ENCODE measurements at places on chromosomes 13 and 19.

GRCh38 chr19:46834121-46834520, 16.5 kb downstream of the AP2S1 start:
- no peak for DNase-seq

DNA sequence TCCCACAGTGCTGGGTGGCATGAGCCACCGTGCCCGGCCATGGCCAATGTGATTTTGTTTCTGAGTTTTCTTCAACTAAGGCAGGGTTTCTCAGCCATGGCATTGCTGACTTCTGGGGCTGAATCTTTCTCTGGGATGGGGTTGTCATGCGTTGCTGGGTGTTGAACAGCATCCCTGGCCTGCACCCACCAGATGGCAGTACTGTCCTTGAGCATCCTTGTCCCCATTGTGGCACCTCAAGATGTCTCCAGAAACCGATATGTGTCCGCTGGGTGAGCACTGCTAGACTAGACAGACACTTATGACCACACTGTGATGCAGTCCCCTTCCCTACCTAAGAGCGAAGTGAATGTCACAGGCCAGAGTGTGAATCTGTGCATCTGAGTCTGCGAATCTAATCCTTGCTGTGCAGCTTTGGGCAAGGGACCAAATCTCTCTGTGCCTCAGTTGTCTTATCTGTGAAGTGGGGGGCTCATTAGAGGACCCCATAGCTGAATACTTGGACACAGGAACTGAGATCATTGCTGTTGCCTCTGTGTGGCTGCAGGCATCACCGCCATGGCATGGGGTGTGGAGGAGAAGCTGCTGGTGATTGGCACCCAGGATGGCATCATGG, 50.3 kb upstream of the SIN3B start:
- peak; percentile 12 for DNase-seq

DNA sequence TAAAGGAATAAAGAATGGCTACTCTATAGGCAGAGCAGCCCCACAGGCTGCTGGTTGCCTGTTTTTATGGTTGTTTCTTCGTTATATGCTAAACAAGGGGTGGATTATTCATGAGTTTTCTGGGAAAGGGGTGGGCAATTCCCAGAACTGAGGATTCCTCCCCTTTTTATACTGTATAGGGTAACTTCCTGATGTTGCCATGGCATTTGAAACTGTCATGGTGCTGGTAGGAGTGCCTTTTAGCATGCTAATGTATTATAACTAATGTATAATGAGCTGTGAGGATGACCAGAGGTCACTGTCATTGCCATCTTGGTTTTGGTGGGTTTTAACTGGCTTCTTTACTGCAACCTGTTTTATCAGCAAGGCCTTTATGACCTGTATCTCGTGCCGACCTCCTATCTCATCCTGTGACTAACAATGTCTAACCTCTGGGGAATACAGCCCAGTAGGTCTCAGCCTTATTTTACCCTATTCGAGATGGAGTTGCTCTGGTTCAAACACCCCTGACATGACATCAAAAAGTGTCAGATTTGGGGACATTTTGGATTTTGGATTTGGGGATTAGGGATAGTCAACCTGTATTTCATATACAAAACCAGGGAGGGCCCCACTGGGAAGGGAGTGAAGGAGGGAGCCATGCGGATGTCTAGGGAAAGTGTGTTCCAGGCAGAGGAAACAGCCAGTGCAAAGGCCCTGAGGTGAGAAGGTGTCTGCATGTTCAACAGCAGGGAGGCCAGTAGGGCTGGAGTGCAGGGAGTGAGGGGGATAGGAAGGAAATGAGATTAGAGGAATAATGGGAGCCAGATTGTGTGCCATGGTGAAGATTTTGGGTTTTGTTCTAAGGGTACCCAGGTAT, 10.9 kb downstream of the FXYD5 start:
- no peak for DNase-seq

DNA sequence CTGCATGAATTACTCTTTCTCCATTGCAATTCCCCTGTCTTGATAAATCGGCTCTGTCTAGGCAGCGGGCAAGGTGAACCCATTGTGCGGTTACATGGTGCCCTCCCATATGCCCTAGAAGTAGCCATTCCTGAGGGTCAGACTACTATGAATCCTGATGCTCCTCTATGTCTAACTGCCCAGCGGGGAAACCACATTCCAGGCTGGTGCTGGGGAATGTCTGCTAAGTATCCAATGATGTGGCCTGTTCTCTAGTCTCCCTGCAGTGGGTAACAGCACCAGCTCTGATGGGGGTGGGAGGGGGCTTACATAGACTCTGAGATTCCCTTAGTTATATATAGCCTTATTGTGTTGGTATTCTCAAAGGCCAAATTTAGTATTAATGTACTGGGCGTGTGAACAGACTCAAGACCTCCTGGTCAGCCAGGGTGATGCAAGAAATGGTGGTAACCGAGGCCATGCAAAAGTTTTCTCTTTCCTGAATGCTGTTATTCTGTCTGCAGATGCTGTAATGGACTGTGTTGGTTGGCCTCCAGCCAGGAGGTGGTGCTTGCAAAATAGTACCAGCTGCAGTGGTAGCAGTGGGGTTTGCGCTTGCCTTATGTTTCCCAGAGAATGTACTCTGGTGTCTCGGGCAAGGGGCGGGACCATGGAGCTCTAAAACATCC, 564.8 kb upstream of the SLITRK1 start:
- DNase-seq: peak; percentile 40

- no peak for DNase-seq
Observed at GRCh38 chr19:50230379-50231351, 27.2 kb downstream of the MYH14 start.

DNA sequence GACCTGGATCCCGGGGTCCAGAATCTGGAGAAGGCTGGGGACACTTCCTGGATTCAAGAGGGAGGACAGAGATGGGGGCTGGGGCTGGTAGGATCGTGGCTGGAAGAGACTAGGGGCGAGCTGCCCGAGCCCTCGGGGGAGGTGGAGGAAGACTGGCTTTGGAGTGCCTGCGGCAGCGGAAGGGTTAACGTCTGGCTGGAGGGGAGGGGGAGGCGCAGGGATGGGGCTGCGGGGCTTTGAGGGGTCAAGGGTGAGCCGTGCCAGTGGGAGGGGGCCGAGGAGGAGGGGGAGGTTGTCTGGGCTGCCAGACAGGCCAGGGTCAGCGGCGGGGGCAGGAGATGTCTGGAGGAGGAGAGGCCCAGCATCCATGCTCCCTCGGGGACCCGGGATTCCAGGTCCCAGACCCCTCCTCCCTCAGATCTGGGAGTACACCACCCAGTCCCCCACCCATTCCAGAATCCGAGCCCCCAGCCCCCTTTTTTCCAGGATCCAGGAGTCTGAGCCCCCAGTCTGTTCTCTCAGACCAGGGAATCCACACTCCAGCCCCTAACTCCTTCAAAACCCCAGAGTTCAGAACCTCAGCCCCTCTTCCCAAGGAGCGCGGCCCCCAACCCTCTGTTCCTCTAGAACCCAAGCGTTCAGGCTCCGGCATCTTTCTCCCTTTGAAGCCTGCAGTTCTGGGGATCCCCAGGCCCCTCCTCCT, 3.2 kb upstream of the SPACA6 start:
- DNase-seq: no peak

- peak; percentile 33 for DNase-seq
Observed at GRCh38 chr19:55209693-55210472, 582 bp upstream of the PTPRH start.

DNA sequence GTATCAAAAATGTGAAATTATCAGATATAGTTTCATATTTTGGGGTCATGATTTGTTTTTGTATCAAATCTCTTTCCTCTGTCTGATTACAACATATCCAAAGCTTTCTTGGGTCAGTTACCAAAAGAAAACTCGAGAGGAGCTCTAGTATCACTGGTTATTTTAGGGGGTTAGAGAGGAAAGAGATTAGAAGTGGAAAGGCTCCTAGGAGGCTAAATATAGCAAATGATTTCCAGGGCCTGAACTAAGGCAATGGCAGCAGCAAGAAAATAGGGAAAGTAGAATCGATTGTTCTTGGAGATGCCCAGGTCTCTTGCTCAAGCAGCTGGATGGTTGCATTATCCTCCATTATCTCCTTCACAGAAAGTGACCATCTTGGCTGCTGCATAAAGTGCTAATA, 72.9 kb downstream of the NHLRC3 start:
- DNase-seq: no peak

DNA sequence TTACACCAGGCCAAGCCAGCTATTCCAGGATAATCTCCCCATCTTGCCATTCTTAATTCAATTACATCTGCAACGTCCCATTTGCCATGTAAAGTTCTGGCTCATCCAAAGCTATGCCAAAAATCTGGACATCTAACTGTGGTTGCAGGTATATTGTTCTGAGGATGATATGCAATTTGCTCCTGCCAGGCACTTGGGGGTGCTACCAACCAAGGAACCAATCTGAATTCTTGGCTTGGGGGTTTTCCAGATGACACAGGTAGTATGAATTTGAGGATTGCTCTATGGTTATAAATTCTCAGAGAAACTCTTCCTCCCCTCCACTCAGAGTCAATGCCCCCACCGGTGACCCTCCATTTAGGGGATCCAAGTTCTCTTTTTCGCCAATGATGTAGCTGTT, 33.0 kb downstream of the CRYL1 start:
- DNase-seq: no peak

DNA sequence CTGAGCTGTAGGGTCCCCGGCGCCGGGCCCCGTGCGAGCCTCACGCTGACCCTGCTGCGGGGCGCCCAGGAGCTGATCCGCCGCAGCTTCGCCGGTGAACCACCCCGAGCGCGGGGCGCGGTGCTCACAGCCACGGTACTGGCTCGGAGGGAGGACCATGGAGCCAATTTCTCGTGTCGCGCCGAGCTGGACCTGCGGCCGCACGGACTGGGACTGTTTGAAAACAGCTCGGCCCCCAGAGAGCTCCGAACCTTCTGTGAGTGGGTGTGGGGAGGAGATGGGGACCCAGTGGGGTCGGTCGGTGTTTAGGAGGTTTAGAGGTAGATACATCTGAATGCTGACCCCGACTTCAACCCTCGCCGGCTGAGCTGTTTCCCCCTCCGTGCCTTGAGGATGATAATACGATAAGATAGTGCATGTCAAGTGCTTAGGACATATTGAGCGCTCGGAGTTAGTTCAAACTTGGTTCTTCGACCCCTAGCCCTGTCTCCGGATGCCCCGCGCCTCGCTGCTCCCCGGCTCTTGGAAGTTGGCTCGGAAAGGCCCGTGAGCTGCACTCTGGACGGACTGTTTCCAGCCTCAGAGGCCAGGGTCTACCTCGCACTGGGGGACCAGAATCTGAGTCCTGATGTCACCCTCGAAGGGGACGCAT, 1.9 kb downstream of the ICAM5 start:
- DNase-seq: no peak

GRCh38 chr19:35457173-35457572, 9.1 kb downstream of the FFAR2 start:
- no peak for DNase-seq

DNA sequence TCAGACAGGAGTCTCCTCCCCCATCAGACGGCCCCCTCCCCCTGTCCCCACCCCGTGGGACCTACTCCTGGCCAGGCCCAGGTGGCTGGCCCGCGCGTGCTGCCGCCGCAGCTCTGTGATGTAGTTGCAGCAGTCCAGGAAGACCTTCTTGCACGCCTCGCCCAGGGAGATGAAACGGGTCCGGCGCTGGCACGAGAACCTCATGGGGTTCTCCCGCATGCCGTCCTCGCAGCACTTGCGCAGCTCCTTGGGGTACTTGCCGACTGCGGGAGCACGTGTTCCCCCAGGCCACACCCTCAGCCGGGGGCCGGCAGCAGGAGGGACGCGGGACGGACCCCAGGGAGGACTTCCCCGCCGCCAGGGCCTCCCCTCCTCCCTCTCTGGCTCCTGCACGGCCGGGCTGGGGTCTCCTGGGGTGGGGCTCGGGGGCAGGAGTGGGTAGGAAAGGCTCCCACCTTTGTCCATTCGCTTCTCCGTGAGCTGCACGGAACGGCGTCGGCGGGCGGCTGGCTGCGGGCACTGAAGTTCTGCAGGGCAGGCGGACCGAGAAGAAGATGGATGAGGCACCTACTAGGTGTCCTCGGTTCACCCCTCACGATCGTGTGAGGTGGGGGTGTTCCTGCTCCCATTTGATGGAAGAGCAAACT, 13.3 kb downstream of the C3 start:
- no peak for DNase-seq

DNA sequence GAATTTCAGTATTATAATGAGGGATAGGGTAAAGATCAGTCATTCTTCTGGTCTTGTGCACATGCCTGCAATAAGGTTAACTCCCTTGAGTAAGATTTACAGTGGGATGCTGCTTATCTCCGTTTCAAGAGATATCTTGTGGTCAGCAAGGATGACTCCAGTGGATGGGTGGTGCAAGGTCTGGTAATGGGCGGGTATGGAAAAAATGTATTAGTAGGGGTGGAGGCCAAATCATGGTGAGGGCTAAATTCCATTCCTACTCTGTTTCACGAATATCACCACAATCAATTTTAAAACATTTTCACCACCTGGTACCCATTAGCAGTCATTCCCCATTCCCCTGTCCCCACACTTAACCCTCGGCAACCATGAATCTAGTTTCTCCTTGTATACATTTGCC, 40.6 kb downstream of the CCDC122 start:
- no peak for DNase-seq

Data from smooth muscle cell of the brain vasculature (primary cell).